ENCODE measurements at places on chromosomes 6 and 20. TPM values are rescaled to one million over a fixed set of nuclear protein-coding genes. Genes with fewer than 3 reads are reported as not detected.

Gene AVP
- not detected for total RNA-seq

Gene TBXT
- total RNA-seq: not detected

Gene DBNDD2
- 28.7 TPM for total RNA-seq

Gene RAET1L
- not detected for total RNA-seq

Gene OR12D3
- not detected for total RNA-seq

Gene PTCHD4
- total RNA-seq: not detected

Gene NFKBIL1
- 28.0 TPM for total RNA-seq

Gene SPATA25
- 0.46 TPM for total RNA-seq

Gene SEL1L2
- total RNA-seq: not detected

Gene CTAGE9
- total RNA-seq: not detected

Gene SLC17A5
- 3.2 TPM for total RNA-seq

Gene HLA-C
- 974 TPM for total RNA-seq

Gene KIF25
- total RNA-seq: not detected

Gene RNF217
- total RNA-seq: 1.2 TPM

Gene SCGN
- total RNA-seq: not detected

Gene MCM9
- 22.9 TPM for total RNA-seq

Gene HLA-DOA
- 3.1 TPM for total RNA-seq

Gene SUMO4
- total RNA-seq: 7.2 TPM

Gene APOM
- total RNA-seq: 6.0 TPM

Gene SERPINB6
- 64.9 TPM for total RNA-seq

Gene TTK
- total RNA-seq: 34.8 TPM

Gene RHAG
- total RNA-seq: not detected

Gene SULF2
- total RNA-seq: 0.65 TPM

Gene LY6G6C
- 0.67 TPM for total RNA-seq

Gene SLC22A1
- 1.5 TPM for total RNA-seq

Gene OR2J3
- total RNA-seq: not detected

Gene MSH5
- total RNA-seq: 98.4 TPM

Gene TAGAP
- total RNA-seq: 34.6 TPM

Gene DNAAF9
- 3.6 TPM for total RNA-seq

Gene HLA-DRA
- 9.2 TPM for total RNA-seq

Gene ENPP1
- total RNA-seq: 1.2 TPM

Gene GRIK2
- not detected for total RNA-seq

Gene TPD52L1
- 0.56 TPM for total RNA-seq
